ENCODE measurements at places on chromosomes 12 and 14.

GRCh38 chr12:41919526-41920261 is 225.0 kb downstream of the GXYLT1 start:
- DNase-seq: peak; percentile 81

DNA sequence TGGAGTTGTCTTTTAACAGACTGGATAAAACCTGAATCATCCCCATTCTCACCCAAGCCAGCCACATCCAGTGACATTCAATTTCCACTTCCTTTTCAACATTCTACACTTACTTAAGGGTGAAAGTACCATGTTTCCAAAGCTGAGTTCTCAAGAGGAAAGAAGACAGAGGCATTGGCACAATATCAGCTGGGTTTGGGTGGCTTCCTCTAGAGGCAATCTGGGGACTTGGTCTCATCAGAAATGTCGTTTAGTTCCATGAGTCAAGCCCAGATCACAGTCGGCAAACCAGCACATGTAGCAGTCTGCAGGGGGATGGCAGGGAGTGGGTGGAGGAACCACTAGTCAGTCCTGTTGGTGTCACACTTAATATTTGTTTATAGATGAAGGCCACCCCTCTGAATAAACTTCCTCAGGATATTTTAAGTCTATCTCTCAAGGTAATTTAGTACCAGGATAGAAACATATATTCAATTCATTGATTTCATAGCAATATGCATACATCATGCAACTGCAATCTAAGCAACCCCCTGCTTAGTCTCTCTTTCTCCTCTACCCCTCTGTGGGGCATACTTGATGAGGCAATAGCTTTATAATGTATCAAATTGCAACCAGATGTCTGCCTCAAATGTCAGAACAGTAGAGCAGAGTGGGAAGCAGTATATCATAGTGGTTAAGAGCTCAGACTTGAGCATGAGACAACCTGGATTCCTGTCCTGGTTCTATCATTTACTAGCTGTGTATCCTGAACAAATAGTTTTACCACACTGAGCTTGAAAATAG is 3.0 kb downstream of the SRRM4 start:
- no peak for DNase-seq

GRCh38 chr12:40011775-40012129 is 94.1 kb downstream of the SLC2A13 start:
- DNase-seq: no peak

- DNase-seq: no peak
These were observed 184.6 kb upstream of the EGLN3 start for GRCh38 chr14:34135492-34135891.

- DNase-seq: peak; percentile 43
These were observed 179.2 kb upstream of the DCN start for GRCh38 chr12:91361864-91362263.

- DNase-seq: no peak
These were observed 1004.4 kb upstream of the TMEM132C start for GRCh38 chr12:127262615-127263014.

GRCh38 chr14:92907316-92907911 is 15.5 kb upstream of the CHGA start:
- no peak for DNase-seq

GRCh38 chr12:46676797-46677520 is 148.8 kb downstream of the SLC38A4 start:
- DNase-seq: no peak

- no peak for DNase-seq
These were observed 12.6 kb upstream of the CYP46A1 start for GRCh38 chr14:99671235-99672224.

GRCh38 chr14:103074729-103075367 is 9.2 kb upstream of the LBHD2 start:
- no peak for DNase-seq

- DNase-seq: no peak
These were observed 1.9 kb downstream of the TOGARAM1 start for GRCh38 chr14:44963775-44964380.

DNA sequence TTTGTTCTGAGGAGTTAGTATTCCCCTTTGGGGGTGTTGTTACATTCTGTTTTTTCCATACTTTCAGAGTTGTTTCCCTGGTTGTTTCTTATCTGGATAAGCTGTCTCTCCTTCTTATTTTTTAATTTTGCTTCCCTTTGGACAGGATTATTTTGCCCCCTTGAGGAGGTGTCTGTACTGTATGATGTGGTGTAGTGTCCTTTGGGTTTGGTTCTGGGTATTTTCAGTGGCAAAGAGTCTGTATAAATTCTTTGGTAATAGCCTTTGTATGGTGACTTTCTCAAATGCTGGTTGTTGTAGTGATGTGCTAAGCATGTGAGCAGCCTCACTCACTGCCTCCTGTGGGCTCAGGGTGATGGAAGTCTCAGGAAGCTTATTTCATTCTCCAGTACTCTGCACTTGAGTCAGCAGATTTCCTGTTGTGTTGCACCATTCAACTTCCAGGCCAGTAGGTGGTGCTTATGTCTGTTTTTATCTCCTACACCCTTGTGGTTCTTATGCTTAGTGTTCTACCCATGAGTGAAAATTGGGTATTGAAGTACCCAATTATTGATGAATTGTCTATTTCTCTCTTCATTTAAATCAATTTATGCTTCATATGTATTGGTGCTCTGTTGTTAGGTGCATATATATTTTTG is 103.3 kb upstream of the PMCH start:
- DNase-seq: no peak

- no peak for DNase-seq
These were observed 3.1 kb downstream of the HOXC13 start for GRCh38 chr12:53941750-53942149.

DNA sequence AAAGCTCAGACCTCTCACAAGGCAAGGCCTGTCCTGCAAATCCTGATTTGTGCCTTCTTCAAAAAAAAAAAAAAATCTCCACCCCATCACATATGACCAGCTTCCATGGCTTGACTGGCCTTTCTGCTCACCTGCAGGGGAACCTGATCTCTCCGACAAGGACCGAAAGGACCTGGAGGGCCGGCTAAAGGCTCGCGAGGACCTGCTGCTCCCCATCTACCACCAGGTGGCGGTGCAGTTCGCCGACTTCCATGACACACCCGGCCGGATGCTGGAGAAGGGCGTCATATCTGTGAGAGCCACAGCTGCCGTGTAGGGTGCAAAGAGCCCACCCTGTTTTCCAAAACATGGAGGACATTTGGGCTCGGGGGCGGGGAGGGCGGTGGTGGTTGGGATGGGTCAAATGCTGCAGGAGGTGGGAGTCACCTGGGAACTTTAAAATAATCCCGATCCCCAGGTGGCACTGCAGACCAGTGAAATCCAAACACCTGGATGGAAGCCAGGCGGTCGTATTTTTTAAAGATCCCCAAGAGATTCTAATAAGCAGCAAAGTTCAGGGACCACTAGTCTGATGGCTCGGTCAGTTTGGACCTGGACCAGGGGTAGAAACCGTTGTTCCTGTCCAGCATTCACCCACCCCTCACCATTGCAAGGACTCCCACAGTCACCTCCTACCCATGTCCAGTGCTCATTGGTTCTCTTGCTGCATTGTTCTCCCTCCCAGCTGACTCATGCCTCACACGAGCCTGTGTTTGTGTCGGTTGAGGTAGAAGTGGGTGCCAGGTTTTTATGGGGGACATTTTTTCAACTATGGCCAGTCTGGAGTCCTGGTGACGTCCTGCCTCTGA is 44.8 kb downstream of the FOXN4 start:
- DNase-seq: peak; percentile 87

DNA sequence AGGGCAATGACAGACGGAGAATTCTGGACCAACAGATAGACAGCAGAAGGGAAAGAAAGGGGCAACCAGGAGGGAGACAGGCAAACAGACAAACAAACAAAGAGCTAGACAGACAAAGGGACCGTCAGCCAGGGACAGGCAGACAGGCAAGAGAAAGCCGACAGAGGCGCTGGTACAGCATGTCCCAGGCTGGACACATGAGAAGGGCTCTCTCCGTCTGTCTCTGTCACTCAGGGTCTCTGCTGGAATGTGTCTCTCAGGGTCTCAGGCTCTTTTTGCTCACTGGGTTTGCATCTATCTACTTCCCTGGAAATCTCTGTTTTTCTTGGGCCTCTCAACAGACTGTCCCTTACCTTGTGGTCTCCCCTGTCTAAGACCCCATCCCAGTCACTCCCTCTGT is 8.2 kb upstream of the SMUG1 start:
- DNase-seq: no peak

GRCh38 chr12:4289998-4290790 is 16.6 kb downstream of the CCND2 start:
- DNase-seq: no peak

DNA sequence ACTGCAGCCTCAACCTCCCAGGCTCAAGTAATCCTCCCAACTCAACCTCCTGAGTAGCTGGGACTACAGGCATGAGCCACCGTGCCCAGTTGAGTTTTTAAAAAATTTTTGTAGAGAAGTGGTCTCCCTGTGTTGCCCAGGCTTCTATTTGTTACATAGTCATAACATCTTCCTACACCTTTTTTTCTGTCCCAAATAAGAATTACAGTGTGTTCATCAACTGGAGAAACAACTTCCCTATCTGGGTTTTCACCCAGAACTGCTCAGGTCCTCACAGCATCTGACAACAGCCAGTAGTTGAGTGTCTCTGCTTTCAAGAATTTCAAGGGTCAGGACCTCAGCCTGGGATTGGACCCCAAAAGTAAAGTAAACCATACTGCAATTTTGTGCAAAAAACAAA is 235.2 kb upstream of the AMIGO2 start:
- no peak for DNase-seq

DNA sequence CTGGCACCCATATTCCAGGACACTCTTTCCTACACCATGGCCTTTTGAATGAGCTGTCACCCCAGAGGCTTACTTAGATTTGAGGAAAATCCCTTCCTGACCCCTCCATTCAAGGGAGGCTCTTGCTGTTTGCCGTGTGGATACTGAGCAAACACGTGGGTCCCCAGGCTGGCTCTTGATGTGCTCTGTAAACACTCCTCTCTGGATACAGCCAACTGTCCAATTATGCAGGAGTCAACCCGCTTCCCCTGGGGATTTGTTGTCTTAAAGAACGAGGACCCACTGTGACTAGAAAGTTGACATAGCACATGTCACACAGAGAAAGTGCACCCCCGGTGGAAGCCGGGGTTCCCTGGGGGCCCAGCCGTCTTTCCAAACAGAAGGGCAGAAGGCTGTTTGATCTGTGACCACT is 75.8 kb upstream of the CEP83 start:
- peak; percentile 40 for DNase-seq

- no peak for DNase-seq
These were observed 13.9 kb upstream of the EIF2S3B start for GRCh38 chr12:10491766-10492165.

GRCh38 chr14:40010961-40011360 is 578.7 kb upstream of the FBXO33 start:
- no peak for DNase-seq

- no peak for DNase-seq
These were observed 567.9 kb downstream of the MED13L start for GRCh38 chr12:115709540-115710011.

DNA sequence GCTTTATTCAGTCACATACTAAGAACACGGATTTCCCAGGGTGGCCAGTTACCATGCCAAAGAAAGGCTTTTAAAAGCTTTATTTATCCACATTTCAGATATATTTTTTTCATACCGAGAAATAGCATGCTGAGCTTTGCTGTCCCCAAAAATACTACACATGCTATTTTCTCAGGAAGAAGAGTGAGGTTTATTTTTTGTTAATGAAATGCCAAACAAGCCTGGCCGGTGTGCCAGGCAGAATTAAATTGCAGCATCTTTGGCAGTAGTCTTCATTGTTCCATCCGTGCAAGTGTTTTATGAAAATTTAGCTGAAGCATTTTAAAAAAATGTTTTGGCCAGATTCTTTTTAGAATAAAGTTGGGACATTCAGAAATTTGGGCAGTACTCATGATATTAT is 18.8 kb downstream of the RMST start:
- DNase-seq: no peak

DNA sequence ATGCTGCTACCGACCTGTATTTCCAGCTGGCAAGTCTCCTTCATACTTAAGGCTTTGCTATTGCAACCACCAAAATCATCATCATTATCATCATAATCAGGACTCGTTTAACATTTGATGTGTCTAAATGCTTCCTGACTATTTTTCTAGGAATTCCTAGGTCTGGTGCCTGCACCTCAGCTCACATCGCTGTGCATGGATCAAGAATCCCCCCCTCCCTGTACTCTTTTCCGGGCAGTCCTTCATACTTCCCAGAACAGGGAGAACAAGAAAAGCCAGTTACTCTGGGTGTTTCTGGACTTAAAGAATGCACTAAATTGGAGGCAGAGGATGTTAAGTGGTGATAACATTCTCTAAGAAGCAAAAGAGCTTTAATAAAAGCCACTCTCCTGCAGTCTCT is 9.4 kb downstream of the ERP27 start:
- no peak for DNase-seq

- DNase-seq: no peak
These were observed 16.7 kb downstream of the CLSTN3 start for GRCh38 chr12:7146906-7147305.

GRCh38 chr12:28824849-28825248 is 324.2 kb upstream of the FAR2 start:
- no peak for DNase-seq

- DNase-seq: no peak
These were observed 5.1 kb upstream of the NKX2-1 start for GRCh38 chr14:36524874-36525745.

DNA sequence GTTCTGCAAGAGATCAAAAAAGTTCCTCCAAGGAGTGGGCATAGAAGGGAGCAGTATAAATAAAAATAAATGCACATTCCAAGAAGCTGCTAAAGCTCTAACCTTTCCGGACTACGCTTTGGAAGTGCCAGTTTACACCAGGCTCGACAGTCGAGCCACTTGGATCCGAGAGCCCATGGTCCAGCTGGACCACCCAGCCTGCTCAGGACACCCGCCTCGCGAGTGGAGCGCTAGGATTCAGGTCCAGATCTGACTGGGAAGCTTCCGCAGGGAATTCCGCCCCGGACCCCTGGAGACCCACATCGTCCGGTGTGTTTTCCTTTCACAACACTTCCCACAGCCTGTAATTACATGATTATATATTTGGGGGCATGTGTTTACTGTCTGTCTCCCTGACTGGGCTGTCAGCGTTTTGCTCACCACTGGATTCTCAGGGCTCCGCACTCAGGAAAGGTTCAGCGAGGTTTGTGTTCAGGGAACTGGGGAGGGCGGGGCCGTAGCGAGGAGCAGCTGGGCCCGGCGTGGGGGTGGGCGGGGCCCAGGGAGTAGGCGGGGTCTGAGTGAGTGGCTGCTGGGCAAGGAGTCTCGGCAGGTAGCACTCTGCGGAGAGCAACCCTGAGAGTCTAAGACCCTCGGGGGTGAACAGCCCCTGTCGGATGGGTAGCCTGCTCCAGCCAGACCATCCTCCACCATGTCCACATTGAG is 52.3 kb upstream of the TMEM263 start:
- peak; percentile 74 for DNase-seq

GRCh38 chr12:59382282-59383078 is 213.3 kb upstream of the SLC16A7 start:
- DNase-seq: no peak

- no peak for DNase-seq
These were observed 14.2 kb upstream of the NIN start for GRCh38 chr14:50845166-50845565.

GRCh38 chr12:67811437-67812361 is 163.2 kb downstream of the DYRK2 start:
- no peak for DNase-seq

Data from NCI-H774 (cell line).